Mesenteric fat pad (tissue), 1 donor: ENCODE measurements at places on chromosomes 7 and 10. TPM values are rescaled to one million over a fixed set of nuclear protein-coding genes. Genes with fewer than 3 reads are reported as not detected.

Gene CD36
- total RNA-seq, result 2,225 TPM

Gene TAS2R5
- total RNA-seq, result 1.1 TPM

Gene PON3
- 2.7 TPM for total RNA-seq

Gene PTPRZ1
- 0.48 TPM for total RNA-seq
